ENCODE measurements at places on chromosomes 4 and X. TPM values are rescaled to one million over a fixed set of nuclear protein-coding genes. Genes with fewer than 3 reads are reported as not detected.

UGT2B11 gene
- total RNA-seq = not detected

BANK1 gene
- total RNA-seq = 0.82 TPM

TLR7 gene
- total RNA-seq = 1.3 TPM

WDR19 gene
- 8.1 TPM for total RNA-seq

PPP2R2C gene
- total RNA-seq = 0.35 TPM

HS6ST2 gene
- total RNA-seq = 0.85 TPM

ING2 gene
- 15.3 TPM for total RNA-seq

FHIP1A gene
- total RNA-seq = 31.5 TPM

MTTP gene
- 0.69 TPM for total RNA-seq

MCF2 gene
- not detected for total RNA-seq

DSPP gene
- not detected for total RNA-seq

SMIM10 gene
- total RNA-seq = 1.5 TPM

P2RY8 gene
- 1.3 TPM for total RNA-seq

NAA11 gene
- not detected for total RNA-seq

SPANXD gene
- total RNA-seq = not detected

GRCh38 chr4:10072420-10073017, 44.1 kb downstream of the WDR1 start:
- no peak for DNase-seq

DNA sequence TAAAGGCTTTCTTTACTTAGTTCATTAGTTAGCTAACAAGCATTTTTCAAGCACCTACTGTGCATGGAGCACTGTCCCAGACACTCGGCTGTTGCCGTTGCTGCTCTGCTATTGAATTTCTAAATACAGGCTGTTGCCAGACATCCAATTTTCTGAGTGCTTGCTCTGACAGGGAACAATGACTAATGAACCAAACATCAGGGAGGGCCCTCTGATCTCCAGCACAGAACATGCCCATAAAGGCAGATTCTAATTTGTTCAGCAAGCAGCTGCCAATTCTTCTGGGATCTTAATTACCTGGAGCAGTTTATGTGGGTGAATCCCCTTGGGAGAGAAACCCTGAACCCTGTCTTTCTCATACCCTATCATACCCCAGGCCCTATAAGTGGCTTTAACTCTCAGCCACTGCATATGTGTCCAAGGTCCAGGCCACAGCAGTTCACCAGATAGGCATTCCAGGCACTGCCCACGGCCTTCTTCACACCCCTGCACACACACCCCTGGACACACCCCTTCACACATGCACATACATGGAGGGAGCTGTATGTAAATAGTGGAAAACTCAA, 27.9 kb downstream of the TSC22D3 start:
- no peak for DNase-seq

DNA sequence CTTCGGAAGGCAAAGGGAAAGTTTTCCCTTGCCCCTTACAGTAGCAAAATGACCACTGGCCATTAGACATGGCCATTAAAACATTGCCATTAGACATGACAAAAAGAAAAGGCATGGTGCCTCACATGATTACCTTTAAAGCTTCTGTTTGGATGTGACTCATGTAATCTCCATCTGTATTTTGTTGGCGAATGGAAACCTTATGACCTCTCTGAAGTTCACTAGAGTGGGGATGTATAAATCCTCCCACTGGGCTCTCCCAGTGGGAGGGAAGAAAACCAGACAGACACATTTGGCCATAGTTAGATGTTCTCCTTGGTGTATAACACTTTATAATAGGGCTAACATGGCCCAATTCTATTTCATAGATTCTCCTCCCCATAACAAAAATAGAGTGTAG, 152.6 kb downstream of the MAGEB17 start:
- DNase-seq = no peak

DNA sequence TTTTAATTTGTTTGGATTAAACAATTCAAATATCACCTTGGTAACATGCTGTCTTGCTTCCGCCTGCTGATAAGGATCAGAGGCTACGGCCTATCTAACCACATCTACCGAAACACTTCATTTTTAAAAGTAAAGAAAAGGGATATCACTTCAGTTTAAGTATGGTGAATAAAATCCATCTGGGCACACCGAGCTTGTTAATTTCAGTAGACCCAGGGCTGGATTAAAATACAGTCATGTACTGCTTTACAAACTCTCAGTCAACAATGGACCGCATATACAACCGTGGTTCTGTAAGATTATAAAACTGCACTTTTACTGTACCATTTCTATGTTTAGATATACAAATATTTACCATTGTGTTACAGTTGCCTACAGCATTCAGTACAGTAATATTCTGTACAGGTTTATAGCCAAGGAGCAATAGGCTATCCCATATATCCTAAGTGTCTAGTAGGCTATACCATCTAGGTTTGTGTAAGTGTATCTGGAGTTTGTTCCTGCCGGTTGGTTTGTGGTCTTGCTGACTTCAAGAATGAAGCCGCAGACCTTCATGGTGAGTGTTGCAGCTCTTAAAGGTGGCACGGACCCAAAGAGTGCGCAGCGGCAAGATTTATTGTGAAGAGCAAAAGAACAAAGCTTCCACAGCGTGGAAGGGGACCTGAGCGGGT, 40.0 kb downstream of the SEPTIN11 start:
- no peak for DNase-seq

- no peak for DNase-seq
Observed at GRCh38 chrX:20414762-20415445, 148.2 kb upstream of the RPS6KA3 start.

GRCh38 chr4:163976588-163976987, 482.1 kb downstream of the TMA16 start:
- DNase-seq = no peak

GRCh38 chr4:1084796-1085403, 28.5 kb downstream of the RNF212 start:
- no peak for DNase-seq

DNA sequence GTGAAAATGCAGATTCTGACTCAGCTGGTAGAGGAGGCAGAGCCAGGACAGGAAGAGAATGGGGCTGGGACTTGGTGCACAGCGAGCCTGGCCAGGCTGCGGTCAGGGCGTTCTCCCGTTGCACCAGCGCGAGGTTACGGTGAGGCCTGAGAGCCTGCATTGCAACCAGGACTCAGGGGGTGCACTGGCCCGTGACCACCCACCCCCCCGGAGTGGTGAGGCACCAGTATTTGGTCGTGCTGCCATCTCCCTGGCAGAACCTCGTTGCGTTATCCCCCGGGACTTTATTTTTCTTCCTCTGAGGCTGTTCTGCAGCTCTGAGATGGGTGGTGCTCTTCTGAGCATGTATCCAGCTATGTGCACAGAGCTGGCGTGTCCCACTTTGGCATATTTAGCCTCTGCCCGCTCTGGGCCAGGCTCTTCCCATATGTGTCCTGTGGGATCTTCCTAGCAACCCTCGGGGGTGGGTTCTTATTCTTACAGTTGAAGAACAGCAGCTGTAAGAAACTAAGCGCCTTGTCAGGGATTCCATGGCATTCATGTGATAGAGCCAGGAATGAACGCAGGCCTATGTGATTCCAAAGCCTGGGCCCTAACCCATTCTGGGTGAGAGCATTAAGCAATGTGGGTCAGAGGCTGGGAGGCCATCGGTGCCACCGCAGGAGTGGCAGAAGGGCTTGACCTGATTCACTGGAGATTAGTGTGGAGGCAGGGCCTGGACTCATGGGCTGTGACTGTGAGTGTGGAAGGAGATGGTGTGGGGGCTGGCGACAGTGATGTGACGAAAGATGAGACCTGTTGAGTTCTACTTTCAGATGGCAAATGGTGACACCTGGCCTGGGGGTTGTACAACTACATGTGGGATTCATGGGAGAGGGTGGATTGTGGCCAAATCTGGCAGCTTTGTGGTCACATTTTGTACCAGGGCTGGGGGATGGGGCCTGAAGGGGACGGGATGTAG, 3.1 kb downstream of the TADA2B start:
- DNase-seq = no peak

- DNase-seq = no peak
Observed at GRCh38 chr4:155722336-155722735, 36.5 kb upstream of the GUCY1B1 start.

- no peak for DNase-seq
Observed at GRCh38 chrX:132041015-132041414, 17.9 kb downstream of the STK26 start.

DNA sequence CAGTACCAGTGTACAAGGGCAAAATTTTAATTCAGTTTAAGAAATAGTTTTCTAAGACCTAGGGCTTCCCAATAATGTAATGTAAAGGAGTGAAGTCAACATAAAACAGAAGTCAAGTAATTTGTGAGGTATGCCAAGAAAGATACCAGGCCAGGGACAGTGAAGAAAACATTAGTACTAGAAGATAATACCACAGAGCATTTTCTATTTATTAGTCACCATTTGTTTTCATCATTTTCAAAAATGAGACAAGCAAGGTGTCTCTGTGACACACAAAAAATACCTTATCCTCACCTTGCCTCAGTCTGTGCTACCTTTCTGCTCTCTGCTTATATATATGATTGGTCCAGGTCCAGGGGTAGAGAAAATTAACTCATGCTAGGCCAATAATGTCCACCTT, 46.8 kb downstream of the VEGFC start:
- DNase-seq = no peak

GRCh38 chrX:131802836-131803626, 220.1 kb upstream of the STK26 start:
- peak; percentile 73 for DNase-seq
